ENCODE measurements at places on chromosomes 3 and 15.

DNA sequence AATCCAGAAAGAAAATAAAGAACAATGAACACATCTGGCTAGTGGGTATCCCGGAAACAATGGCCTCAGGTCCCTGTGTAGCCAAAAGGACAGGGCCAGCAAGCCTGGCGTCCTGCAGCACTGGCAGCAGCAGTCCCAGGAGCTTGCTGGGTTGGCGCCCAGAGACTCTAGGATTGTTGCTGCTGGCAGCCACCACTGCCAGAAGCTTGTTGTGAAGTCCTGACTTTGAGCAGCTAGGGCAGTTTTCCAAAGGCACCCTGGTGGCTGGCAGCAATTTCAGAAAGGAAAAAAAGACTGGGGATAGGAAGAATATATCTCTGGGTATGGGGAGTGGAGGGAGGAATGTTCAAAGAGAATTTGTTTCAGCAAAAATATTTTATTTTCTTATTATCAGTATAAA, 11.3 kb downstream of the SHQ1 start:
- DNase-seq, result no peak

GRCh38 chr3:104452697-104453096, 914.0 kb upstream of the ALCAM start:
- DNase-seq, result no peak

DNA sequence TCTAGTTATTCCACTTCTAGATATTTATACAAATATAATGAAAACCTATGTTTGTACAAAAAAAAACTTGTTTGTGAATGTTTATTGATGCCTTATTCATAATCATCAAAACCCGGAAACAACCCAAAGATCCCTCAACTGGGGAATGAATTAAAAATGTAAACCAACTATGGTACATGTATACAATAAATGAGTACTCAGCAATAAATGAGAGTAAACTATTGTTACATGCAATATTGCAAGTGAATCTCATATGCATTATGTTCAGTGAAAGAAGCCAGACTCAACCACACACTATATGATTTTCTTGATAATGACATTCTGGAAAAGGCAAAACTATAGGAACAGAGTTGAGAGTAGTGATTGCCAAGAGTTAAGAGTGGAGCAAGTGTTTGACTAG, 12.3 kb downstream of the ZNF860 start:
- DNase-seq, result no peak

DNA sequence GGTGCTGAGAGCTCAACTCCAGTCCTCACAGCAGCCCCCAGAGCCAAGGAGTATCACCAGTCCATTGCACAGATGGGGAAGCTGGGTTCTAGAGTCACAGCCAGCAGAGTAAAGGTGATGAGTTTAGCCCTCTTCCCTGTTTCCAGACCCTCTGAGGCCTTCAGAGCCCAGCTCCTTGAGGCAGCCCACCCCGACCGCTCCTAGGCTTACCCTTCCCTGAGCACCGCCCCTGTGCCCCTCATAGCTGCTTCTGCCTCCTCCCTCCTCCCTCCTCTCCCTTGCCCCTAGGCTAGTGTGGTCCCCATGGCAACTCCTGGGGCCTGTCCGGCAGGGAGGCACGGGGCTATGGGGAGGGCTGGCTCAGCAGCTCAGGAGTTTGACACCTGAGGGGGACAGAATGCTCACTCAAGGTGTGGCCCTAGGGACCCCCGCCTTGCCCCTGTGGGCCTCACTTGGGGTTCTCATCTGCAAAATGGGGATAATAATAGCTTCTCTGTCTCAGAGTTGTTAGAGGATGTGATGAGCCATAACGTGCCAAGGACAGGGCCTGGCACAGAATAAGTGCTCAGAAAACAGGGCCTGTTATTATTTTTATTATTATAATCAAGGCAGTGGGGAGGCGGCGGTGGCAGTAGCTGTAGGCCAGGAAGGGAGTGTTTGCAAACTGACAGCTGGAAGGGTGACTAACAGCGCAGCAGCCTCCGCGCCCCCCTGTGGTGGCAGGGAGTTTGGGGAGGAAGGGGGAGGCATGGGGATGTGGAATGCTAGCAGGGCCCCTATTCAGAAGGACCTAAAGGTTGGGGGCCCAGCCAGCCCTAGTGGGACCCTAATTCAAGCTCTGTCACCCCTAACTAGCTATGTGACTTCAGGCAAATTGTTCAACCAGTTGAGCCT, 11.5 kb downstream of the CSK start:
- peak; percentile 78 for DNase-seq

DNA sequence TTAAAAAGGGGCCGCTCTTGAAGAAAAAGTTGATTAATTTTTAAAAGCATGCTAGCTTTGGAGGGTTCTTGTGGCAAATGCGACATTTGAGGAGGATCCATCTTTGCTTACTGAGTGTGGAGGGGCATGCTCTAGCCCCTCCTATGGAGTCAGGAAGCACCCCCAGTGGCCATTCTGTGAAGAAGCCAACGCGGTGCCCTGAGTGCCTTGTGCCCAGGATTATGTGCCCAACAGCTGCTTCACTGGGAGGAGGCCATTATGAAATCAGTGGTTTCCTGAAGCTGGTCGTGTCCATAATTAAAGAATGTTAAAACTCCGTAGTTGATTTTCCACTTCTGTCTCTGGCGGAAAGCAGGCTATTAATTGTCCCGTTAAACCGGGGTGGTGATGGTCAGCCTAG, 69.1 kb upstream of the TNFAIP8L3 start:
- no peak for DNase-seq

DNA sequence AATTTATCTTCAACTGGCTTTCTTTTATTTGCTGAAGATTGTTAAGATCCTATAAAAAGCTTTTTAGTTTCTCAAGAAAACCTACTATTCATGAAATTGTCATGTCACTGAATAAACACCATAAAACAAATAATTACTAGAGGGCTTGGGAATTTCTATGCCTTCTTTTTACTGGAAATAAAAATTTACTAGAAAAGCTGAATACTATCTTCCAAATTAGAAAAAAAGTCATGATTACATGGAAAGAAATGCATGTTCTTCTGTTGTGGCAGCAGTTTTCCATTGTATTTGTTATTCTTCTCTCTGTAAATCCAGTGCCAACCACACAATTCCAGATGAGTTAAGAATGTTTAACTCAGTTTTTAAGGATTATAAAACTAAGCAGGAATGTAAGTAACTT, 153.8 kb downstream of the RAP2B start:
- DNase-seq, result no peak

DNA sequence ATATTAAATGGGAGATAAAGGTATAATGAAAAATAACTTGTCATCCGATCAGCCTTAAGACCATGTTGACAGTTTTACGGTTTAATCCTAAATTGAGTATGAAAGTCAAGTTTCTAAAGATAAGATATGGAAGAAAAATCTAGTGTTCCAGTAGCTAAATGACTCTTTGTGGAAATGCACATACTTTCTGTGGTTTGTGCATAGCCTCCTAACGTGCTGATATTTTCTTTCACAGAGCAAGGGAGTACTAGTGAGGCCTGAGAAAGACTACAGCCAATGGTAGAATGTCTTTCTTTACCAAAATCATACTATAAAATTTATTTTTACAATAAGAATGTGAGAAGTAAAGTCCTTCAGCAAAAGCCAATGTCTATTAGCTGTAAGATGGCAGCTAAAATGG, 430.6 kb upstream of the RGMA start:
- no peak for DNase-seq

DNA sequence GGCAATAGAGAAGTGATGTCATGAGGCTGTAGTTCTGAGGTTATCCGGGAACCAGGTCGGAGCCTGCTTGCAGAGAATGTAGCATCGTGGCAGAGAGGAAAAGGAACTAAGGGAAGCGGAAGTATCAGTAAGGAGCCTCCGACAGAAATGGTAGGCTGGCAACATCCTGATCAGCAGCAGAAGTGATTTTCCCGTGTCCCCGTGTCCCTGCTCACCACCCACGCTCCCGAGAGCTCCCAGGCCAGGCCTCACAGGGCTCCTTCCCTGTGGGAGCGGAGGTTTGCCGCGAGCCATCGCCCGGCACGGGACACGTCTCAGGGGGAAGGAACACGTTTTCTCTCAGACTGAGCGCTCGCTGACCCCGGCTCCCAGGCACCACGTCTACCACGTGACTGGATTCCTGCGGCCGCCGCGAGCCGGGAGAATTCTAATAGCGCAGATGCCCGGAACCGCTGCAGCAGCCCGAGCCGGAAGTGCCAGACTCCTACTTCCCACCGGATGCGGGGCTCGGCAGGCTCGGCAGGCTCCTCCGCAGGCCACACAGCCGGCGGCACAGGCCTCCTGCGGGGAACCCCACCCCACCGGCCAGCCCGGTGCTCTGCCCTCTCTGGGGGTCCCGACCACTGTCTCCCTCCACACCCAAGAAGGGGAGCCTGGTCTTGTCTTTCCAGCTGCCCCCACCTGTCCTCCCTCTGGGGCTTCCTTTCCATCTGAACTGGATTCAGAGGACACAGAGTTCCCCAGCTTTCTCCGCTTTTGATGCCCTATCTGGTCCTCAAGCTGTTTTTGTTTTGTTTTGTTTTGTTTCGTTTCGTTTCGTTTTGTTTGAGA, 99.3 kb downstream of the BDH1 start:
- peak; percentile 5 for DNase-seq

DNA sequence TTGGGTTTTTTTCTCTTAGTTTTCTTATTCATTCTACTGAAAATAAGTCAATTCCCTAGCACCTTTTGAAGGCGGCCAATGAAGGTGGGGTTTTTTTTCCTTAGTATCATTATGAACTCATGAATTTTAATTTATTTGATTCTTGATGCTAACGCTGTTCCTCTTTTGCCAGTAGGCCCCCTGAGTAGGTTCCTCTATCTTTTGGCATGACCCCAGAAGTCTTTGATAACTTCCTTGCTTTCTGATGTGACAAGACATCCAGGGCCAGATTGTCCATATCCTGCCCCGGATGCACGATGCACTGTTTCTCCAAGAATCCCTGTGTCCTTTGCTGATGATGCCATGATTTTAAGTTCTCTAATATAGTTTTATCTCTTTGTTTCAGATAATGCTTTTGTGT, 20.6 kb downstream of the LRRK1 start:
- no peak for DNase-seq

- DNase-seq, result no peak
Observed at GRCh38 chr15:72968531-72968922, 83.7 kb upstream of the NEO1 start.

- DNase-seq, result no peak
Observed at GRCh38 chr3:141391991-141392316, 23.6 kb downstream of the ZBTB38 start.

DNA sequence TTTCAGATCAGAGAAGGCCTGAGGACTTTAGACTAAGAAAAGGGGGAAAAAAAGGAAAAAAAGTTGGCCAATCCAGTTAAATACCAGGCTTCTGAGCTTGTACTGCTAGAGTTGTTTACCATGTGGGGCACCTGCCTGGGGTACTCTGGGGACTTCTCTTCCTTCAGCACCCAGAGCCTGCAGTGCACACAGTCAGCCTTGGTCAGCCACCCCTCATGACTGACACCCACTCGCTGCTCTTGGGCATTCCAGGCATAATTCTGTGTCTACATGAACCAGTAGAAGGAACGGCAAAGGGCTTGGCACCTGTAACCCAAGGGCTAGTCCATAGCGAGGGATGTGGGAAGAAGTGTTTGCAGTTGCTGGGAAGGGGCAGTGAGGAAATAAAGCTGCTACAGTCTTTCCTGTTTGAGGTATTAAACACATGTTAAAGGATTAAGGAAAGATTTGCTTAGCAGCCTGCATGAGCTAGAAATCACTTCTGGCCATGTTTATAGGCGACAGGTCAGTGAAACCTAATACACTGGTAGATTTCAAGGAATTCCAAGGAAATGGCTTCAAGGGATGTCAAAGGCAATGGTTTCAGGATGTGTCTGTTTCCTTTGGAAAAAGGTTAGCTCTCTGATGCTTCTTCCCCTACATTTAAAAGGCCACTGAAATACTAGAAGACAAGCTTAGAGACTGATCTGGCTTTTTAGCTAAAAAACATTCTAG, 232.5 kb downstream of the CHST2 start:
- DNase-seq, result no peak

- no peak for DNase-seq
Observed at GRCh38 chr3:73621388-73621787, 3.4 kb downstream of the PDZRN3 start.

DNA sequence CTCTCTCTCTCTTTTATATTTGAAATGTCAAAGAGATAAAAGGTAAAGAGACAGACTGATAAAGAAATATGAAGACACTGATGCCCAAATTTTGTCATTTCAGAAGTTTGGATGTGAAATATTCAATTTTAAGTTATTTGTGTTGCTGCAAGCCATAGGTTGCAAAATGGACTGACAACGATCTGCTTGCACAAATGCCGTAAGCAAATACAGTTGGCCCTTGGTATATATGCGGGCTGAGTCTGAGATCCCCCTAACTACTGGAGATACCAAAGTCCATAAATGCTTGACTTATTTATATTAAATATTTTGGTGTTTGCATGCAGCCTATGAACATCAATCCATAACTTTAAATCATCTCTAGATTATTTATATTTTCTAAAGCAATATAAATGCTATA, 1459.1 kb upstream of the ALCAM start:
- DNase-seq, result no peak

DNA sequence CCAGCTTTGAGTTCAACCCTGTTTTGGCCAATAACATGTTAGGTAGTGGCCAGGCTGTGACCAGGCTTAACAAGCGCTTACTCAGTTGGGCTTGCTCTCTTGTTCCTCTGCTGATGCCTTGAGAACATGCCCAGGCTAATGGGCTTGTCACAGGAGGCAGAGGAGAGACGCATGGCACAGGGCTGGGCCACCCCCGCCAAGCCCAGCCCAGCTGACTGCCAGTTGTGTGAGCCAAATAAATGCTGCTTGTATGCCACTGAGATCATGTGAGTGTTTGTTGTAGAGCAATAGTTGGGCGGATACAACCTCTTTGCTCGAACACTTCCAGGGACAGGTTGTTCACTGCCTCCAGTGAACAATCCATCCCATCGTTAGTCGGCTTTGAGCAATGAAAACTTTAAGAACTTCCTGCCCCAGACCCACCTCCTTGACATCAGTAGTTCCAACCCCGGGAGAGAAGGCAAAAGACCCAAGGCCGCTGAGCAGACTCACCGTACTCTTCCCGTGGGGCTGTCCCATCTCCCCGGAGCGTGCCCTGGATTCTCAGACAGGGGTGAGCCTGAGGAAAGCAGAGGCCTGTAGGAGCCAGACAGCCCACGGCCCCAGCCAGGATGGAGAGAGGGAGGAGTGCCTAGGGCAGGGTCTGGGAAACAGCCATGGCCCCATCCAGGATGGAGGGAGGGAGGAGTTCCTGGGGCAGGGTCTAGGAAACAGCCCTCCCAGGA, 4.1 kb downstream of the PLA2G4F start:
- no peak for DNase-seq

DNA sequence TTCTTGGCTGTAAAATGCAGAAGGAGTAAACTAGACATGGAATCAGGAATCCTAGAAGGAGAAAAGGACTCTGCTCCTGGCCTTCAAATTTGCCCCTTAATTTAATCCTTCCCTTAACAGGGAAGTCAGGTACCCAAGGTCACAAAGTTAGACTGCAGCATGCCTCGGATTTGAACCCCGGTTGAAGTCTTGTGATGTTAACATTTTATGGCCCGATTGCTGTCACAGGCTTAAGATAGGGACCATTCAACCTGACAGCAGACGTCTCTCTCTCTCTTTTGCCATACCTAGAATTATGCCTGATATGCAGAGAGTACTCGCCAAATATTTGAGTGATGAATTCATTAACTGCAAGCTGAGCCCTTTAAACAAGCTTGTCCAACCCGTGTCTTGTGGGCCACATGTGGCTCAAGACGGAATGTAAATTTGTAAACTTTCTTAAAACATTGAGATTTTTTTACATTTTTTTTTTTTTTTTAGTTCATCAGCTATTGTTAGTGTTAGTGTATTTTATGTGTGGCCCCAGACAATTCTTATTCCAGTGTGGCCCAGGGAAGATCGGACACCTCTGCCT, 217.2 kb downstream of the THSD4 start:
- DNase-seq, result no peak
